ENCODE measurements at places on chromosomes 6 and 20.
A peak's percentile ranks its signal among the peaks of the same experiment; 100 is the strongest.

DNA sequence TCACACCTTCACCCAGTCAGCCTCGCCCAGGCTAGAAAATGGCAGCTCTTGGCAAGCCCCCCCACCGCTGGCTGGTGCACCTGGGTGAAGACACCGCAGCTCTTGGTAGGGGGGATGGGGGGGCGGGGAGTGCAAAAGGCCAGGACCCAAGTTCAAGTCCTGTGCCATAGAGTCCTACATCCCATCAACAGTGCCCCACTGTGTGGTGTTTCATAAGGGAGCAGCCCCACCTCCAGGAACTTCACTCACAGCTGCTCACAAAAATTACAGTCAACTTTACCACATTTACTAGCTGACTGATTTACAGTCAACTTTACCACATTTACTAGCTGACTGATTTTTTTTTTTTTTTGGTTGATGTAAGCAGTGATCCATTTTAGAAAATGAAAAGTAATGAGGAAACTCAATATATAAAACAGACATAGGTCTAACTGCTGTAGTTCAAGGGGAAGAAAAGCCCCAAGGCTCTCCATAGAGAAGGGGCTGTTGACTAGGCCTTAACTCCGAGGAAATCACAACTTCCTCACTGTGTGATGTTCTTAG is 208.9 kb upstream of the SNX9 start:
- DNase-seq = peak; percentile 30

- peak; percentile 58 for DNase-seq
Measured at GRCh38 chr20:3262566-3262965, 23.6 kb upstream of the SLC4A11 start.

GRCh38 chr6:7433121-7433617 is 43.6 kb downstream of the RIOK1 start:
- DNase-seq = no peak

- peak; percentile 38 for DNase-seq
Measured at GRCh38 chr20:25470045-25470444, 62.6 kb downstream of the GINS1 start.

GRCh38 chr6:24933868-24934401 is 1.8 kb downstream of the RIPOR2 start:
- DNase-seq = peak; percentile 27

- peak; percentile 89 for DNase-seq
Measured at GRCh38 chr6:113414511-113414910, 442.6 kb upstream of the MARCKS start.

DNA sequence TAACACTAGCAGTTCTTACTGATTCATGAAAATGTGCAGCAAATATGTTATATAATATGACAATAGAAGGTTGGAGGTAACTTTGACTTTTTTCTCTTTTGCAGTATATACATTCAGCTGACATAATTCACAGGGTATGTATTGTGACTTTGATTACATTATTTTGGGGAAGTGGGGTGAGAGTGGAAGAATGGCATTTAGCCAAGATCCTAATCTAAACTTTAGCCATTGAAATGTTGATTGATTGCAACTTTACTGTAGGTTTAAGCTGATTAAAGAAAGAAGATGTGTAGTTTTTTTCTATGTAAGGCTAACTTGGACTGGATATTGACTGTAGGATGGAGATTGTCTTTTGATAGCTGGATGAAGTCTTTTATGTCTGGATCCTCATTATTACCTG is 46.0 kb downstream of the MAPK14 start:
- DNase-seq = no peak

DNA sequence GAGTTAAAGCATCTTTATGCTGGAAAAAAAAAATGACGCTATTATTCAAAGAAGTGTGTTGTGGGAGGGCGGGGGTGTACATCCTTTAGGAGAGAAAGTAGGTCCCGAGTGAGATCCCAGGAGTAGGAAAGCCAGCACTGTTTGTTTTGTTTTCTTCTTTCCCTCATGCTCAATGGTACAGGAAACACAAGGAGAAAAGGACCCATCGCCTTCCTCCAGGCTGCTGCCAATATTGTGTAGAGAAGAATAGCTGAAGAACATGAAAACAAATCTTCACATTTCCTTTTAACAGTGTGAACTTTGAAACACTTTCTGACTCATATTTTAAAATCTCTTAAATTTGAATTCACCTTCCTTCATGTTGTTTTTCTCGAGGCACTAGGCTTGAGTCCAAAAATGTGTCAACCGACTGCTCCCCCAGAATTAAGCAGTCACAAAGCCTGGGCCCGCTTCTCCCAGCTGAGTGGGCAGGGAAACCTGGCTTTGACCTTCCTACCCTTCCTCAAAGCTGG is 22.3 kb downstream of the PPP1R16B start:
- no peak for DNase-seq

DNA sequence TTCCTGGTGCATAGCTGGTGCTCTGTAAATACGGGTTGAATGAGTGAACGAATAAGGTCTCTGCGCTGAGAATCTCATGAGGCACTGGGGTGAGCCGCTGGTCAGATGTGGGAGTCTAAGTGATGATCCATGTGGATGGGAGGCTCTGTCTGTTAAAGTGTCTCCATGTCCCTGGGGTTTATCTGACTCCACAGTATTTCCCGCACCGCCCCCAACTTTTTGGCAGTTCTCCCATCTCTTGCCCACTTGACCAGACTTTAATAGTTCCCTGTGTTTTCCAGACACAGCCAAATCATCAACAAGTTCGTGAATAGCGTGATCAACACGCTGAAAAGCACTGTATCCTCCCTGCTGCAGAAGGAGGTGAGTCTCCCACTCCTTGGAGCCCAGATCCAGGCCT is 9.9 kb downstream of the BPIFA2 start:
- DNase-seq = no peak

GRCh38 chr6:2900221-2900807 is 2.8 kb downstream of the SERPINB9 start:
- DNase-seq = no peak

DNA sequence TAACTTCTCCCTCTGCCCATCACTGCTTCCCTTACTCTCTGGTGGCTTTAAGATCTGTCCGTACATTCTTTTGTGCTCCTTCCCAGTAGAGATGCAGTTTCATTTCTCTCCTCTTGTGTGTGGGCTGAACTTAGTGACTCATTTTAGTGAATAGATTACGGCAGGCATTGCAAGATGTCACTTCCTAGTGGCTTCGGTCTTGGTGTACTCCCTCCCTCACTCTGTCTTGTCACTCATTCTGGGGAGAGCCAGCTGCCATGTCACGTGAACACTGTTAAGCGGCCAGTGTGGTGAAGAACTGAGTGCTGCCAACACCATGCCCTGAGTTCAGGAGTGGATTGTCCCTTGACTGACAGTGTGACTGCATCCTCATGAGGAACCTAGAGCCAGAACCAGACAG is 115.9 kb downstream of the OTOR start:
- DNase-seq = peak; percentile 35

- DNase-seq = peak; percentile 62
Measured at GRCh38 chr6:7243179-7243981, 69.6 kb downstream of the SSR1 start.

- DNase-seq = no peak
Measured at GRCh38 chr6:143276436-143276835, 174.1 kb downstream of the ADAT2 start.

- no peak for DNase-seq
Measured at GRCh38 chr20:61760731-61761130, 304.9 kb downstream of the TAF4 start.

GRCh38 chr20:10721137-10721896 is 47.5 kb upstream of the JAG1 start:
- no peak for DNase-seq

GRCh38 chr6:113402544-113402943 is 454.6 kb upstream of the MARCKS start:
- DNase-seq = no peak

GRCh38 chr6:107535626-107536025 is 45.7 kb downstream of the SOBP start:
- DNase-seq = no peak

- DNase-seq = no peak
Measured at GRCh38 chr20:17142666-17143065, 84.2 kb upstream of the PCSK2 start.

DNA sequence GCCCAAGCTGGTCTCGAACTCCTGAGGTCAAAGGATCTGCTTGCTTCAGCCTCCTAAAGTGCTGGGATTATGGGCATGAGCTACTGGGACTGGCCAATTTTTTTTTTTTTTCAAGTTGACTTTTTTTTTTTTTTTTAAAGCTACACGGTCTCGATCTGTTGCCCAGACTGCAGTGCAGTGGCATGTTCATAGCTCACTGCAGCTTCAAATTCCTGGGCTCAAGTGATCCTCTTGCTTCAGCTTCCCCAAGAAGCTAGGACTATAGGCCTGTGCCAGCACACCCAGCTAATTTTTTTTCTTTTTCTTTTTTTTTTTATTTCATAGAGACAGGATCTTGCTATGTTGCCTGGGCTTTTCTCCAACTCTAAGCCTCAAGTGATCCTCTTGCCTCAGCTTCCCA is 59.5 kb downstream of the NCOA3 start:
- peak; percentile 49 for DNase-seq

DNA sequence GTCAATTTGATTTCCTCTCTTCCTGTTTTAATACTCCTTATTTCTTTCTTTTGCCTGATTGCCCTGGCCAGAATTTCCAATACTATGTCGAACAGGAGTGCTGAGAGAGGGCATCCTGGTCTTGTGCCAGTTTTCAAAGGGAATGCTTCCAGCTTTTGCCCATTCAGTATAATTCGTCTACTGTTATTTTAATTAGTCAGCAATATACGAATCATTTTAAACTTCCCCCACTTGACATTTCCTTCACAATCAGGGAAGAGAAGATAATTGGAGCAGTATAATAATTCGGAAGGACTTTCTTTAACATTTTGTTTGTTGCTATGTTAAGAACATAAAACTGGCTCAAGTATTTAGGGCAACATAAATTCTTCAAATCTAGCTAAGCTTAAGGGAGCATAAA is 860.3 kb upstream of the SLC35B3 start:
- no peak for DNase-seq

DNA sequence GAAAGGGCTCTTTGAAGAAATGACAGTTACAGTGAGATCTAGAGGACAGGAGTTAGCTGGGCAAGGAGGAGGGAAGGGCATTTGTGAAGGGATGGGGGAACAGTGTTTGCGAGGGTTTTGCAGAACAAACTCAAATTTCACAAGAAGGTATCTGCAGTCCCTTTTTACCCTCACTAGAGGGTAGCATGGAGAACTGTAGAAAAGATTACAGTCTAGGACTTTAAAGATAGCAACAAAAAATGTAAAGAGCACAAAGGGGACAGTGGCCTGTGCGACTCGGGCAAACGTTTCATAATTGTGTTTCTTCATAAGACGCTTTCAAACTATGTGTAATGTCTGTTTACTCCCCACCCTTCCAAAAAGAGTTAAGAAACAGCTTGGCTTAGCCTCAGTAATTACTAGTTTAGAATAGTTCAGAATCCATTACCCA is 21.2 kb upstream of the ASXL1 start:
- DNase-seq = peak; percentile 45

GRCh38 chr6:112231164-112231563 is 23.2 kb downstream of the LAMA4 start:
- no peak for DNase-seq

DNA sequence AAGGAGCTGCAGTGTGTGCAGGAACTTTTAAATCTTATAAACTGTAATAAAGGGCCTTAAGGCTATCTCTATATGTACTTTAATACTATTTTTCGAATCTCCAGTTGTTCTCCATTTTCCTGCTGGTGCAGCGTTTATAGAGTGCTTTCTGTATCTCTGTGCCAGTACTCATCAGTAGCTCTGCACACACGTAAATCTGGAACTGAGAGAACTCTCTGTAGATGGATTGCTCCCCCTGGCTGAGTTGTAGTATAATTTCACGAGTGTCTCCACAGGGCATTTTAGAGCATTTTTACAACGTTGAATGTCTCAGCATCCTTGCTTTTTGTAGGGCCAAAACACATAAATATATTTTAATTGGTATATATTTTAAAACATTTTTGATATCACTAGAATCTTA is 256.5 kb downstream of the TRDN start:
- peak; percentile 6 for DNase-seq

DNA sequence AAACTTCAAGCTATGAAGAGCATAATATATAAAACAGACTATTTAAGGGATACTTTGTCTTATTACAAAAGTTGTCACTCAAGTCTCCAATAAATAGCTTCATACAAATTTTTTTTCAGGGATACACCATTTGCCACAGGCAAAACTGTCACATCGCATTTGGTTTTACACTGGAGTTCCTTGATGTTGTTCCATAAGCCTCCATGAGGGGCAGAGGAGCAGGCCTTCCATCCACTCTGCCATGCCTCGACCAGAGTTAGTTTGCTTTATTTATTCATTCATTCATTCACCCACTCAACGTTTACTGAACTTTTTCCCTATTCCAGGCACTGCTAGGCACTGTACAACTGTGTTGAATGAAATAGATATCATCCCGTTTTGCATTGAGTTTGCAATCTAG is 246.6 kb downstream of the PHF3 start:
- DNase-seq = no peak

DNA sequence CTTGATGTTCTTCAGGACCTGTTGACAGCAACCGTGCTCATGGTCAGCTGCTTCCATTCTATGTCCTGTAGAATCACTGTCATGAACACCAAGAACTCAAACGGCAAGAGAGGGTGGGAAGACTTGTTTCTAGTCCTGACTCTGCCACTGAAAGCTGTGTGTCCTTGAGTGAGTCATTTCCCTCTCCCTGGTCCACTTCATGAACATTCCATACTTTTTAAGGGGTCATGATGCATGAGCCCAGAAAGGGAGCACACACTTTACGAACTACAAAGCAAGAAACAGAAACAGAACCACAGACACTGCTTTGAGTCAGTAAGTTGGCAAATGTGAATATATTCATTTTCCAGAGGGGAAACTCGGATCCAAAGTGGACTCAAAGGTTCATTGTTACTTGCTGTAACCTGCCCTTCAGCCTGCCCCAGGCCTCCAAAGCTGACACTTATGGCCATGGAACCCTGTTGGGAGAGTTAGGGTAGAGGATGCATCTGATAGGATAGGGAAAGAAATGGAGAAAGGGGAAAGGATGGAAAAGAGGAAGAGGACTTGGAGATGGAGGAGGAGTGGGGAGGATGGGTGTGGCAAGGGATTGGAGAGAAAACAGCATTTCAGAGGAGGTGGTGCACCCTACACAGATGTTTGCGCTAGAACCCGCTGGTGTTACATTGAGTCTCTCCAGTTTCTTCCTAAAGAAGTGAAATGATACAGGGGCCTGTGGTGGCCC is 129.8 kb downstream of the FOXO3 start:
- DNase-seq = peak; percentile 56

DNA sequence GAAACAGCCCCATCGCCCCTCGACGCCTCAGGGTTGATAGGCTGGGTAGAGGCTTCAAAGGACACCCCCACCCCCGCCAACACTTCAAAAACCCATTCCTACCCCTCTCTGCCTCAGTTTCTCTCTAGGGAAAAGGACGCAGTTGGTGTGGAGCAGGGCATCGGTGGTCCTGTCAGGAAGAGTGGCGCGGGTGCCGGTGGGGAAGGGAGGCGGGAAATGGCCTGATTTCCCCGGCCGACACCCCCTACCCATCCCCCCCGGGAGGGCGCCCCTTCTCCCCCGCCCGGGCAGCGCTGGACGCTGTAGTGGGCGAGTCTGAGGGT is 367 bp downstream of the NRSN2 start:
- no peak for DNase-seq

- peak; percentile 87 for DNase-seq
Measured at GRCh38 chr20:17849901-17850683, 118.5 kb downstream of the SNX5 start.
